ENCODE measurements at places on chromosomes 11 and 22.

- no peak for DNase-seq
Measured at GRCh38 chr11:132844956-132845696, 687.2 kb downstream of the OPCML start.

- DNase-seq: no peak
Measured at GRCh38 chr22:26287382-26288225, 118.3 kb downstream of the SEZ6L start.

DNA sequence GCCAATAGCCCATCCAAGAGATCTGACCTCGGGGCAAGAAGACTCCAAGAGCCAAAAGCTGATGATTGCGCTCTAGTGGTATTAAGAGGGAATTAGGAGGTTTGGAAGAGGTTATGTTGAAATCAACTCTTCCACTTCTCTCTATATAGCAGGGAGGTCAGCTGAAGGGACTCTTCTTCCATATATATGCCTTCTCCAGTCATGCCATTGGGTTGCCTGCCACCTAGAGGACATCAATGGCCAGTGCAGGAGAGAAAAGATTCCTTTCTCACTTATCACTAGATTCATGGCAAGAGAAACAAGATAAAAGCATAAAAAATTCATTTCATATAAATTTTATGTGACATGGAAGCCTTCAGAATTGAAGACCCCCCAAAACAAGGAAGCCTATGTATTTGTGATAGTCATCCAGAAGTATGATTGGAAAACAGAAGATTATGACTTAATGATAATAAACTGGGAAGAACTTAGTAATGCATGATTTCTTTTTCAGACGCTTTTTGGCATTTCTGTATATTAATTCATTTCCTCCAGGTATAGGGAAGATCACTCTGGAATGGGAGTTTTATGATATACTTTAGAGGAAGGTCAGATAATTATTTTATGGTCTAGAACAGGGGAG, 435.1 kb upstream of the DDI1 start:
- DNase-seq: no peak

DNA sequence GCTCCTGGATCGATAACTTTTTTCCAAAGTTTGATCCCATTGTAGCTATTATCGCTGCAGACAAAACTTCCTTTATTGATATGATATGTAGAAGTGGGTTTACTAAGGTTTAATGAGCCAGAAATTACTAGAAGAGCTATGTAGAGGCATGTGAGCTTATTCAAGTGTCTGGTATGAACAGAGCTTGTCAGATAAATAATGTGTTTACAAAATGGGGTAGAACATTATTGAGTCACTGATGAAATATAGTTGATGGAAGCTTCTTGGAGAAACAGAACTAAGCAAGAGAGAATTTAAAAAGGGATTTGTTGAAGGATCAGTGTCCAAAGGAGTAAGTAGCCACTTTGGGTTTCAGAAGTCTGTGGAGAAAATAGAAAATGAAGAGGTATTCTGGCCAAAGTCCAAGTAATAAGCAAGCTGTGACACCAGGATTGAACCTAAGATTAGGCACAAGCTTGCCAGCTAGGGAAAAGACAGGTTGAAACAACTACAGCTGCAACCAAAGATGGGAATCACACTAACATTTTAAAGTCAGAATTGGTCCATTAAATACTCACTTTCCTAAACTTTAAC, 104.3 kb downstream of the MAML2 start:
- no peak for DNase-seq
